ENCODE measurements at places on chromosomes 3 and 15.

GRCh38 chr3:58623961-58624360 is 42.6 kb downstream of the FAM3D start:
- DNase-seq: no peak

DNA sequence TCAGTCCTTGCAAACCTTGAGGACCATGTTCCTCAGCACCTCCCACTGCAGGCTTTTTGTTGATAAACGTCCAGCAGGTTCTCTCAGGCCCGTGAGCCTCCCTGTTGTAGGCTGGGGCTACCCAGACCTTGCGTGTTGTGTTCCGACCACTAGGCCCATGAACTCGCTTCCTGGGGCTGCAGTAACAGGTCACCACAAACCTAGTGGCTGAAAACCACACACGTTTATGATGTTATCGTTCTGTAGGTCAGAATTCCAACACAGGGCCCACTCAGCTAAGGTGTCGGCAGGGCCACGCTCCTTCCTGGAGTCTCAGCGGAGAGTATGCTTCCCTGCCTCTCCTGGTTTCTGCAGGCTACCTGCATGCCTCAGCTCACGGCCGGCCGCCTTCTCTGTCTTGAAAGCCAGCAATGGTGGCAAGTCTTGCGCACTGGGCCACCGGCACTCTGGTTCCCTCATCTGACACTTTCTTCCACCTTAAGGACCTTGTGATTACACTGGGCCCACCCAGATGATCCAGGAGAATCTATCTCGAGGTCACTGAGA is 60.8 kb downstream of the ATP10A start:
- no peak for DNase-seq

DNA sequence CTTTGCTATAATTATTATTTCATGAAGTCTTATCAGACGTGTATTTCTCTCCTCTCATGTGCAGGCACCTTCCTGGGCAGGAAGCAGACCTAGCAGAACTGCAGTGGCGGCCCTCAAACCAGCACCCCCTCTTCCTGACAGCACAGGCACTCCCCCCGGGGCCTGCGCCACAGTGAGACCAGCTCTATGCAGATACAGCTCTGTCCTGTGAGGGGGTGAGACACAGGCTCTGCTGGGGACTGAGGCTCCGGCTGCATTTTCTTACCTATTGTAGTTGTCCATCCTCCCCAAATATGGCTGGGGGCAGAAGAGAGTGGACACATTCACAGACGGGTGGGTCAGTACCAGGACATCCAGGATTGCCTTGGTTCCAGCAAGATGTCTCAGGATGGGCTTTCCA is 5.0 kb downstream of the CISH start:
- no peak for DNase-seq

GRCh38 chr15:40160021-40160420 is 848 bp upstream of the BUB1B start:
- DNase-seq: no peak
